GM12878 (cell line): ENCODE measurements at places on chromosomes 11 and 22.

DNA sequence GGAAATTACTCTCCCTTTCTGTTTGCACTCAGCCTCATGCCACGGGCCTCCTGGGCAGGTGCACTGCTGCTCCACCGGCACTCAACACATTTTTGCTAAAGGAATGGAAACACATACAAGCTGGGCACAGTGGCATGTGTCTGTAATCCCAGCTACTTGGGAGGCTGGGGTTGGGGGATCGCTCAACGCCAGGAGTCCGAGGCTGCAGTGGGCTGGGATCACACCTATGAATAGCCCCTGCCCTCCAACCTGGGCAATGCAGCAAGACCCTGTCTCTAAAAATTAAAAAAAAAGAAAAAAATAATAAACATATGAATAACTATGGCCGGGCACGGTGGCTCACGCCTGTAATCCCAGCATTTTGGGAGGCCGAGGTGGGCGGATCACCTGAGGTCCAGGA, 30.6 kb downstream of the RRP7A start:
- no peak for DNase-seq

GRCh38 chr11:4466871-4467442, 15.5 kb upstream of the OR52K1 start:
- peak; percentile 8 for DNase-seq

- DNase-seq = no peak
These were observed 27.1 kb downstream of the APLP2 start for GRCh38 chr11:130096823-130097222.

DNA sequence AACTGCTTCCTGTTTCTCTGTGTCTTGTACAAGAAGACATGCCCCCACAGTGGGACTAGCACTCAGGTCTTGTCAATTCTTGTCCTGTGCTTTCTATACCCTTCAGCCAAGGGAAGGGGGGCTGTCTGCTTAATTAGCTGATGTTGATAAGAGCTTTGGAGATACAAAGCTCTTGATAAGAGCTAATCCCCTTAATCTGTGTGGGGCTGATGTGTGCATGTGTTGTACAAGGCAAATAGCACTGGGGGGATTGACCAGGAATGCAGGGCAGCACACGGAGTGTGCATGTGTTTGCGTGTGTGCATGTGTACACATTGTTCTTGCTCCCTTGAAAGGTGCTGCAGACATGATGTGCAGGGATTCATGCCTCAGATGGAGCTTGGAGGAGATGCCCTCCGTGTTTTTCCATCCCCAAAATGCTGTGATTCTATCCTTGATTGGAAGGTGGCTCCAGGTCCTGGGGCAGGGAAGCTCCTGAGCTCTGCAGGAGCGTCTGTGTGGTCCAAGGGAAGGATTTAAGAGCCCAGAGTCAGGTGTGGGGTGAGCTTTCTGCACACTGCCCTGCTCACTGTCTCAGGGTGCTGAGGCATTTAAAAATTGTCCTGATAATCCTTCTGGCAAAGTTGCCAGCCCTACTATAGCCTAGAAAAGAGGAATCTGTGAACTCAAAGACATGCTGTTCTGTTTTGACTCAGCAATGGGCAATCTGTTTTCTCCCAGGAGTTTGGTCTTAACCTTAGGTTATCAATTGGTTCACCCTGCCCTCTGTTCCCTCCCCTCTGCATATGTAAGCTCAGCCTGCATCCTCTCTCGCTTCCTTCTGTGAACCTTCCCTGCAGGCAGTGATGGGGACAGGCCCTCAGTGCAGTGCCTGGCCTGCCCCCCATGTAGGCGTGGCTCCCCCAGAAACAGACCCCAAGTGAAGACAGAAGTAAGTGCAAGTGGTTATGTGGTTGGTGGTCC, 102.0 kb downstream of the GRIK4 start:
- DNase-seq = peak; percentile 83

GRCh38 chr11:40819230-40819629, 640.2 kb downstream of the LRRC4C start:
- DNase-seq = no peak
